Activated CD4-positive, alpha-beta T cell treated with anti-CD3 and anti-CD28 coated beads, Interleukin-10, Interleukin-2, amounts not matched to agents 100 ng/mL and 50 ng/mL, durations not matched to agents 16 hours and 8 hours (primary cell): ENCODE measurements at places on chromosomes 4 and X.
A peak's percentile ranks its signal among the peaks of the same experiment; 100 is the strongest.

- DNase-seq = no peak
These were observed 82.5 kb downstream of the RBM47 start for GRCh38 chr4:40546969-40547788.

DNA sequence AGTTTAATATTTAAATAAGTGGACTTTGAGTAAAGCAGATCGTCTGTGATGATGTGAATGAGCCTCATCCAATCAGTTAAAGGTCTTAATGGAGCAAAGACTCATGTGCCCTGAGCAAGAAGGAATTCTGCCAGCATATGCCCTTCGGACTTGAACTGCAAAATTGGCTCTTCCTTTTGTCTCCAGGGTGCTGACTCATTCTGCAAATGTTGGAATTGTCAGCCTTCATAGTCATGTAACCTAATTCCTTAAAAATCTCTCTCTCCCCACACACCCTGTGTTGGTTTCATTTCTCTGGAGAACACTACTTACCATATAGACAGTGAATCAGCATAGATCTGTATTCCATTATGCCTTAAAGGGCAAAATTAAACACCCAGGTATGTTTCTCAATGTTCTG, 609.8 kb upstream of the GALNTL6 start:
- no peak for DNase-seq

- DNase-seq = peak; percentile 57
These were observed 680.4 kb downstream of the DMD start for GRCh38 chrX:32530802-32531403.

- peak; percentile 72 for DNase-seq
These were observed 702 bp downstream of the TSPAN5 start for GRCh38 chr4:98657531-98658286.
